Right lung (tissue), 10 donors: ENCODE measurements at places on chromosomes 2 and 18. TPM values are rescaled to one million over a fixed set of nuclear protein-coding genes. Genes with fewer than 3 reads are reported as not detected.

SERPINB13 gene
- polyA plus RNA-seq = not detected

DNA sequence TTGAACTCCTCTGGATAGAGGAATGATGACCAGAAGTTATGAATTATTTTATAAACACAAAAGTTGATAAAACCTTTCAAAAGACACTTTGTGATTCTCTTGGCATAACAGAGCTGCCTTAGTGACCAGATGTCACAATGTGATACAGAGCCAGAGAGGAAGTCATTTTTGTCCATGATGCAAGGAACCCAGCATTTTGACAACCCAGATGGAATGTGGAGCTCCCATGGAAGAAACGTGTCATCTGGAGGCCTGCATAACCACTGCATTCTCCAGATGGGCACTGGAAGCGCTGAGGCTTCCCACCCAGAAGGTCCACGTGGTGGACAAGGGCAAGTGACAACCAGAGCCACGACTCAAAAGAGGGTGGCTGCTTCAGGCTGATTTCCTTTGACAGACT, 30.1 kb downstream of the HRH4 start:
- no peak for DNase-seq

- DNase-seq = peak; percentile 31
These were observed 308.4 kb downstream of the XIRP2 start for GRCh38 chr2:167196461-167197252.

- no peak for DNase-seq
These were observed 1.5 kb downstream of the EFR3B start for GRCh38 chr2:25043241-25043867.
